ENCODE measurements at places on chromosomes 11 and 22.

DNA sequence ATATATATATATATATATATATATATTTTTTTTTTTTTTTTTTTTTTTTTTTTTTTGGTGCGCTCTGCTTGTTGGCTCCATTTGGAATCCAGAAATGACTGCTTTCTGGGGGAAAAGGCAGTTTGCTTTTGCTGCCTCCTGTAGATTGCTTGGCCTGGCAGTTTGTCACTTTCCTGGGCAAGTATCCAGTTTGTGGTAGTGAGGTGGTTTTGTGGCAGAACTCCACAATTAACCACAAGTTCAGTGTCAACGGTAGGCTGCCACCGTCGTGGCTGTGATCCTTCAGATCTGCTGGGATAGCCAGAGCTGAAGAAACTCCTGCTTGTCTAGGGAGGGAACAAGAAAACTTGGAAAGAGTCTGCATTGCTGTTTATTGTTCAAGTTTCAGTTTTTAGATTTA is 5.0 kb upstream of the PDE3B start:
- DNase-seq: no peak

- no peak for DNase-seq
Measured at GRCh38 chr11:63491636-63492372, 837 bp upstream of the PLAAT5 start.

GRCh38 chr22:17140826-17141766 is 18.0 kb downstream of the HDHD5 start:
- DNase-seq: no peak

- no peak for DNase-seq
Measured at GRCh38 chr22:49152127-49152938, 675.3 kb downstream of the BRD1 start.

- DNase-seq: peak; percentile 50
Measured at GRCh38 chr11:14974515-14975251, 2.5 kb upstream of the CALCA start.

DNA sequence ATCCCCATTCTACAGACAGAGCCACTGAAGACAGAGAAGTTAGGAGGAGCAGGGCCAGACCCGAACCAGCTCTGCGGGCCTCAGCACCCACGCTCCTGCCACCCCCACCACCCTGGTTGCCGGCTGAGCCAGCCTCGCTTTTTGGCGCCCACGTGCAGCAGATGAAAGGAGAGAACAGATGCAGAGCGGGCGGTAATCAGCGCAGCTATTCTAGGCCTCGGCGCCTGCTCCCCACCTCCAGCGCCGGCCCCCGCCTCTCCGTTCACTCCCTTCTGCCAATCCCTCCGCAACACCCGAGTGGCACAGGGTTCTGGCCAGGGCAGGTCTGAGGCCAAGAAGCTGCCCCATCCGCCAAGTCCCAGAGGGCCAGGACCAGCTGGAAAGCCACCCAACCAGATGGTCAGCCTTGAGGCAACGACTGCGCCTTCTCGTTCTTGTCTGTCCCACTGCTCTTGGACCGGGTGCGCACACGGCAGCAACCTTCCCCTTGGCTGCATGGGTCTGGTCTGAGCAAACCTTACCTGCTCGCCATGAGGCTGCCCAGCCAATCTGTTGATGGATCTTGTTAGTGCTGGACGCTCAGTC is 16.8 kb downstream of the DNAL4 start:
- DNase-seq: no peak

- DNase-seq: no peak
Measured at GRCh38 chr11:3775736-3776406, 21.5 kb downstream of the NUP98 start.

DNA sequence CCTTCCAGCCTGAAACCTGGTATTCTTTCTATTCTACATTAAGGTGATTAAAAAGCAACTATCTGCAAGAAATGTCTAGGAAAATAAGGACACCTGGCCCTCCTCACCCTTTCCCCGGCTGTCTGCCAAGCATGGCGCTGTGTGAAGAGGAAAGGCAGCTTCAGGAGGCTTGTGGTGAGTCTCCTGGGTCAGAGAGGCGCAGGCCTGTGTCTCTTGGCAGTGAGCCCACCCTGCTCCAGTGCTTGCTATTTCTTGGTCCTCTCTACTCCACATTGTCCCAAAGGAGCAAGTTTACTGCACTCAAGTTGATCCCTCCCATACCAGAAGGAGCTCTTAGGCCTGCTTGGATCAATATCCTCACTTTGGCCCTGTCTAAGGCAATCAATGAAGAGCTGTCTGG is 520.7 kb upstream of the B3GAT1 start:
- DNase-seq: no peak

DNA sequence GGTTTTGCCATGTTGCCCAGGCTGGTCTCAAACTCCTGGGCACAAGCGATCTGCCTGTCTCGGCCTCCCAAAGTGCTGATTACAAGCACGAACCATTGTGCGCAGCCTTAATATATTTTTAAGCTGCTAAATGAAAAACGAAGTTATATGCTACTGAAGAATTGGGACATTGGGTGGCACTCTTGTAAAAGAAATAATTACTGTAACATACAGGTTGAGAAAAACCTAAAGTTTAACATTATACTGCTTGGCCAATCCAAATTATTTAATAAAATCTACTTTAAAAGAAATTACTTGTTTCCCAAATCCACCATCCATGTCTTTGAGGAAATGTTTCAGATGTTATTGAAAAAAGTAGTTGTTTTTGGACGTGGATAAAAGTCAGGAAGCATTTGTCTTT is 37.9 kb upstream of the ARHGAP32 start:
- DNase-seq: no peak

- DNase-seq: no peak
Measured at GRCh38 chr11:65773784-65774411, 6.9 kb downstream of the AP5B1 start.

DNA sequence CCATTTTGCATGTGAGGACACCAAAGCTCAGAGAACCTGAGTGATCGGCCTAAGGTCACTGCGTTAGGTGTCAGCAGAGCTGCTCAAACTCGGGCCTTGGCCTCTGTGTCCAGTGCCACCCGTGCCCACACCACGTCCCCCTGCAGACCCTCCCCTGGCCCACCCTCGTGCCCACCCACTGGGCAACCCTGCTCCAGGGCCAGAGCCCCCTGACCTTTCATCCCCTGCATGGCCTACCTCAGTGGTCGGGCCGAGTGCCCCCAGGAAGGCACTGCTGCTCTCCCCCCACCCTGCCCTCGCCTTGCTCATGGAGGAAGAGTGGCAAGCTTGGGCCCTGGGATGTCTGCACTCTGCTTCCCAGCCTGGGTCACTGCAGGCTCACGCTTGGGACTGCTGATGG is 17.7 kb downstream of the B3GAT1 start:
- no peak for DNase-seq

DNA sequence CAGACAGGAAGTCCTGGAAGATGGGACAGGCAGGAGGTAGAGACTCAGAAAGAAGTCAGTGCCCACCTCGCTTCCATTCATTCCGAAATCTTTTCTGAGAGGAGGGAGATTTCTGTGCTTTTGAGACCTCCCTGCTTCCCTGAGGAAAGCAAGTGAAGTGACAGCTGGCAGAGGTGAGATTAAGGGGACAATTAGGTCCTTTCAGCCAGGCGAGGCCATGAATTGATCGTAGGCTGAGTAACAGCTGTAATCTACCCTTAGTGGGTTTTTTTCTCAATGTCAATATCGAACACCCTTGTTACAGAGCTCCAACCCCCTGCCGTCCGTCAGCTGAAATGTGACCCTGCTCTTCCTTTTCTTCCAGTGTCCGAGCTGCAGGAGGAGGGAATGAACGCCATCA is 96.0 kb downstream of the PARVA start:
- no peak for DNase-seq

DNA sequence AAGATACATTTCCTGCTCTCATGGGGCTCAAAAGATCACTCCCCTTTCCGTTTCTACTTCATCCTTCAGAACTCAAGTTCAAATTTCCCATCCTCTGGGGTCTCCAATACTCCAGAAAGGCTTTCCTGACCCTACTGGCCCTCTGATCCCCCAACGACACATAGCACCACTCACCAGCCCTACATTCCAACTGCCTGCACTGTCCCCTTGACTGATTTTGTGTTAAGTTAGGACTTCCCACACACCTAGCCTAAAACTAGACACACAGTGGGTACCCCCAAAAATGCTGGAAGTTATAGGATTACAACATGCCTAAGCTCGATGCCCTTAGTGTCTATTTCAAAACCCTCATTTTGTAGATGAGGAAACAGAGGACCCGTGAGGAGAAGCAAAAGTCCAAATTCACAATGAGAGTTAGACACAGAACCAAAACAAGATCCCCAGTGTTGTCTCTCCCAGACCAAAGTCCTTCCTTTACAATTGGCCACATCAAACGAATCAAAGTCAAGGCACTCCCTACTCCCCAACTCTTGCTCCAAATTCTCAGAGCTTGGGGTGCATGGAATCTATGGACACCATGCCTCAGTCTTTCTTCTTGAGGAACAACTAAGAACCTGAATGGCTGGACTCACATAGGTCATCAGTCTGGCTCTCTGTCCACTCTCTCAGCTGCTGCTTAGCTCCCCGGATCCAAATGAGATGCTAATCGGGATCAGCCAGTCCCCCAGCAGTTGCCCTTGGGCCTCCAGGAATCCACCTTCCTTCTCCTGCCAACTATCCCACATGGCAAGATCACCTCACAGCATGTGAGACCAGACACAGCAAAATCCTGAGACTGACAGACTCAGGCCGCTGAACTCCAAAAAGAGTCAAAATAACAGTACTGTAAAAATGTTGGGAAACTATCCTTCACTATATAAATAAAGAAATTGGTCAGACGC is 1.7 kb downstream of the CLPB start:
- DNase-seq: no peak

- no peak for DNase-seq
Measured at GRCh38 chr11:44604171-44604581, 38.7 kb downstream of the CD82 start.

- DNase-seq: no peak
Measured at GRCh38 chr11:15093432-15093831, 20.0 kb downstream of the CALCB start.

- DNase-seq: no peak
Measured at GRCh38 chr11:114297806-114298709, 1.9 kb downstream of the NNMT start.

GRCh38 chr11:34586488-34587281 is 34.2 kb upstream of the EHF start:
- DNase-seq: no peak

GRCh38 chr11:2137202-2138067 is 1.8 kb downstream of the IGF2 start:
- no peak for DNase-seq

DNA sequence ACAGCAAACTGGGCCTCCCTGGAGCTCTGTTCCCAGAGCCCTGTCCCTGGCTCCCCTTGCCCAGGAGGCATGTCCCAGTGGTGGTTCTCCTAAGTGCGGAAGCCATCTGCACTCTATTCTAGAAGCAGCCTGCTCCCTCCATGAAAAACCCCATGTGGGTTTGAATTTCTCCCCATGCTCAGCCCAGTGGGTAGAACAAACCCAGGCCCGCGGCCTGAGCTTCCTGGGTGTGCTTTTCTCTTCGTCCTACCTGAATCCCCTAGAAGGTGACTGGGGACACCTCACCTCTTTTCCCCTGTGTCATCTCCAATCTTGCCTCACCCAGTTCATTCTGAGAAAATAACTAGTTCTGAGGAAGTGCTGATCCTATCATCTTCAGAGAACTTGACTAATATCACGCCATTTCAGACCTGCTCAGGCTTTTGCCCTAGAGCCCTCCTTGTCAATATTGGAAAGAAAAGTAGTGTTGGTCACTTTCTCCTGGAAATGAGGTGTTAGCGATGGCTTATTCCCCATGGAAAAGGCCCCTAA is 15.9 kb downstream of the IL10RA start:
- peak; percentile 53 for DNase-seq

DNA sequence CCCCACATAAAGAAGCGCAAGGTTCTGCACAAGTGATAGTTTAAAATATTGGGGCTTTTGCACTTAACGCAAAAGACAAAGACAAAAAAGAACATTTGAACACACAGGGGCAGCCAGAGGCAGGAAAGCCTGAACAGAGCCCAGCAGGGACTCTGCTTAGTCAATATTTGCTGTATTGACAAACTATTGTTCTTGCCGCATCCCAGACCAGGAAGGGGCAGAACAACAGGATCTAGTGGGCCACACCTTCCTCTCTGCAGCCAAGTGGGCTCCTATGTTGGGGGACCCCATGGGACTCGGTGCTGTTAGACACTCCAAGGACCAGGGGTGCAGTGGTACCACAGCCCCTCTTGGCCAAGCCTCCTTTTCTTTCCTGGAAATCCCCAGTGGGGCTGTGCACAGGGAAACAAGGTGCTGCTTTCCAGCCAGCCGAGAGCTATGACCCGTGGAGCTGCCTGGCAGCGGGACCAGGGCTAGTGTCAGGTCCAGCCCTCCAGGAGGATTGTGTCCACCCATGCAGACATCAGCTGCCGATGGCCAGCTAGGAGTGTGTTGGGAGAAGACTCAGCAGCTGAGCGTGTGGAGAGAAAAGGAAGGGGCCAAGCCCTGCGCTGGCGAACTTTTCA is 43.3 kb upstream of the ANO1 start:
- DNase-seq: no peak

DNA sequence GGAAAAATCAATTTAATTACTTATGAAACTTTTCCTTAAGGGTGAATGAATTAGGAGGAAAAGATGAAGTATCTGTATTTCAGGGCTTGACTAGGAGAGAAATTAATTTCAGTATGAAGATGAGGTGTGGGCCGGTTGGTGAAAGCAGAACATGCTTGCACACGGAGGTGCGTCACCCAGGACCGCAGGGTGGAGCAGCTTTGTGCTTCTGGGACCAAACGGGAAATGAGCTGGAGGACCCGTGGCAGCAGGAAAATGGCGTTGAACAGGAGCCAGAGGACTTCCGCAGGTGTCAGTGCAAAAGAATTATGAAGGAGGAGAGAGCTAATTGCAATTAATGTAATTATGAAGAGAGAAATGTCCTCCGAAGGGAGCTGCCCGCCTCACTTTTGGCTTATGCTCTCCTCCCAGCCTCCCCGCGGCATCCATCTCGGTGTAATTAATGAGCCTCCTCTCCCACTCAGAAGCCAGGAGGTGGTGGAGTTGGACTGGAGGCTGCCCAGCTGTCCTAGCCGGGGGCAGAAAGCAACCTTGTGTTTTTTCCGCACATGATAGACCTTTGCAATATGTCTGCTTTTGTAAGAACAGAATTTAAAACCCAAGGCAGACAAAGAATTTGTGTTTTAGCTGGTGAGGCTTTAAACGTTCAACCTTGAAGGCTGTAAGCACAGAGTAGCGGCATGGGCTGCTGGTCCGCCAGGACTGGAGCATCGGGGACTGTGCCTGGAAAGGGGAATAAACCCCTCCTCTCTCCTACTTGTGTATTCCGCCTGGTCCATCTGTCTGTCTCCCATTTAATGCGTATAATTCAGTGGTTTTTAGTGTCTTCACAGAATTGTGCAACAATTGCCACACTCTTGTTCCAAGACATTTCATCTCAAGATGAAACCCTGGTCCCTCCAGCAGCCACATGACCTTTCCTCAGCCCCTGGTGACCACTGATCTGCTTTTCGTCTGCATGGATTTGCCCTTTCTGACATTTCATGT is 180.6 kb downstream of the TBC1D22A start:
- no peak for DNase-seq
